Stimulated activated CD8-positive, alpha-beta memory T cell treated with anti-CD3 and anti-CD28 coated beads, Interleukin-4, amount 100 ng/mL, for 1 hour (primary cell): ENCODE measurements at places on chromosomes 7 and 10.

DNA sequence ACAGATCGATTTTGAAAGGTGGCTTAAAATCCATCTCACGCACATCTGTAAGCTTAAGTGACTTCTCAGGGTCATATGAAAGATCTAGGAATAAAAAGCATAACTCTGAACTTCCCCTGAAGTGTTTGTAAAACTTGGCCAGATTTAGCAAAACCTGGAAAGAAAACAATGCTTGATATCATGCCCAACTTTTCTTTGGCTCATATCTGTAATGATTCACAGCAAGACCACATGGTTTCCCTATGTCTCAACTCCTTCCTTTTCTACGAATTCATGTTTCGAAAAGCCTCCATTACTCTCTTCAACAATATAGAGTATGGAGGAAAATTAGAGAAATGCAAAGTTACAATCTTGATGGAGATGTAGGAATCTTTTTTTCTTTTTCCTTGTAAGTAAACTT is 20.1 kb upstream of the CABCOCO1 start:
- DNase-seq = no peak

DNA sequence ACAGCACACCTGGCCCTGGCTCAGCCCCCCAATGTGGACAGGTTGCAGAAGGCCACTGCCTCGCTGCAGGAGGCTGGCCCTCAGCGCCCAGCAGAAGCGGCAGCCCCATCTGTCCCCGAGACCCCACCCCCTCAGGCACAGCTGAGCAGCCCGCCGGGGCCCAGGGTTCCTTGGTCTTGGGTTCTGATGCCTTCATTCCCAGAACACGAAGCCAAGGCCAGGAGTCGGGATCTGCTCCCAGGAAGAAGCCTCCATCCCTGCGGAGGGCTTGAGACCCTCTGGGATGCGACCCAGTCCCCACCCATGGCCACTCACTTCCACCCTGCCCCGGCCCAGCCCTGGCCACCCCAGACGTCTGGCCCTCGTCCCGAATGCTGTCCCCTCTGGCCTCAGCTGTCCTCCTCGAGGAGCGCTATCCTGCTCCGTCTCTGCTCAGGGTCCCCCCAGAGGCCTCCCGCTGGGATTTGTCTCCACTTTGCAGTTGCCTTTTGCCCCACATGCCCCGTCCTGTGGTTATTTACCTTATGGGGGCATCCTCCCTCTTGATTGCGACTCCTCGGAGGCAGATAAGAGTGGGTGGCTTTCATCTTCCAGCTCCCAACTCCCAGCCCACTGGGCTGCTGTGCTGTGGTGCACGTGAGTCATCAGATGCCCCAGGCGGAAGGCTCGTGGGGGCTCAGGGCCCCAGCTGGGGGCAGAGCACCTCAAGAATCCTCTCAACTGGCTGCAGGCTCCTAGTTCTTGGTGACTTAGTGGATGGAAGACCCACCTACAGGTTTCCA is 97.5 kb downstream of the MKI67 start:
- no peak for DNase-seq

DNA sequence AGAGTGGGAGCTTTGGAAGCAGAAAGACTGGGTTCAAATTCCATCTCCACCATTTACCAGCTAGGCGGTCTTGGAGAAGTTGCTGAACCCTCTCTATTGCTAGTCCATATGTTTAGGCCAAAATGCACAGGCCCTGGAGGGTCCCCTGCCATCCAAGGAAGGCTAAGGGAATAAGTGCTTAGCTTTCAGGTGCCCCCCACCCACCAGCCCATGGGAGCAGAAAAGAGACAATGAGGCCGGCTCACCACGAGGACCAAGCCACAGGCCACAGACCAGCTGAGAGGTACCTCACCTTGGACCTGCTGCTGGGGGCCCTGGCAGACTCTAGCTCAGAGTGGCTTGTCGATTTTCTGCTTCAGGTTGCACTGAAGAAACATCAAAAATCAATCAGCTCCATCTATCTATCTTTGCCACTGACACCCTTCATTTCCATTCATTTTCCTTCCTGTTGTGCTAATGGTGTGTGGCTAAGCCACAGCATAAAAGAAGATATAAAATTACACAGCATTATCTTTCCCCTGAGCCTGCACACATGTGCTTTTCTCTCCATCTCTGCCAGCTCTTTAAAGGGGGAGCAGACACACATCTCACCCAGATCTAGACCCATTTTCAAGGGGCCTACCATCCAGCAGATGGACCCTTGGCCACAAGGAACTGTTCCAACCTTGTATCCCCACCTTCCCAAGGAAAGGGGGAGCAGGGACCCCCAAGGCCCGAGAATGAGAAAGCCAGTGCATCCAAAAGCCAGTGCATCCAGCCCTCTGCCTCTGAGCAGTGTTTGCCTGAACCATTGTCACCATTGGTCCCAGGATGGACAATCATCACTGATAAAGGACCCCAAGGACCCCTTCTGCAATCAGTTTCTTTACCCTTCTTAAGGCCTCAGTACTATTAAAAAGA is 65.4 kb downstream of the GRID1 start:
- no peak for DNase-seq

GRCh38 chr7:138926241-138926612 is 55.0 kb downstream of the KIAA1549 start:
- no peak for DNase-seq

DNA sequence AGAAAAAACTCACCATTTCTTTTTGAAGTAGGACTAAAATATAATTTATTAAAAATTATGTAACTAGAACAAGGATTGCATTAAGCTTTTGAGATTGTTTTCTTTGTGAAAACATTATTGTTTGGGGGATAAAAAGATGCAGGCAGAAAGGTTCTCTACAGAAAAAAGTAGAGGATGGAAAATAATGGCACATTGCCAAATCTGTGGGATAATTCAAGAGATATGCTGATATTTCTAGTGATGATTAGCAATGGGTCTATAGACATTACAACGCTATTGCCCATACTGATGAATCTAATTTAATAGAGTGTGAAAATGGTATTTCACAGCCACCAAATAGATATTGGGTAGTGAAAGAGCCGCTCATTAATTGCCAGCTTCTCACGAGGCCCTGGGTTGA is 204.3 kb downstream of the RAPGEF5 start:
- DNase-seq = no peak

- DNase-seq = no peak
Observed at GRCh38 chr10:51952056-51952455, 252.7 kb upstream of the CSTF2T start.

DNA sequence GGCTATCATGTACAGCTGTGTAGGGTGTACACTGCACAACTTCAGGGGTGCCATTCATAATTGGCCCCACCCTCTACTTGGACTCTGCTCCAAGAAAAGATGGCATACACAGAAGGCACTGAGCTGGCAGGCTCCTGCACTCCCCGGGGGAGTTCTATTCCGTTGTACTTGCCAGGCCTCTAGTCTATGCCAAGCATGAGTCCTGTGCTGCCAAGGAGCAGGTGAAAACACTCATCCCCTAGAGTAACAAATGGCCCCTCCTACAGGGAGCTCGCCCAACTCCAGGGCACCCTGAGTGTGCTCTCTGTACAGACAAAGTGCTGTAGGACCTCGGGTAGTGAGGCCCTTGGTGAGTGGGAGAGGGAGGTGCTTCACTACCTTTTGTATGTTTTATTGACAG is 127.2 kb downstream of the SLIT1 start:
- DNase-seq = no peak

DNA sequence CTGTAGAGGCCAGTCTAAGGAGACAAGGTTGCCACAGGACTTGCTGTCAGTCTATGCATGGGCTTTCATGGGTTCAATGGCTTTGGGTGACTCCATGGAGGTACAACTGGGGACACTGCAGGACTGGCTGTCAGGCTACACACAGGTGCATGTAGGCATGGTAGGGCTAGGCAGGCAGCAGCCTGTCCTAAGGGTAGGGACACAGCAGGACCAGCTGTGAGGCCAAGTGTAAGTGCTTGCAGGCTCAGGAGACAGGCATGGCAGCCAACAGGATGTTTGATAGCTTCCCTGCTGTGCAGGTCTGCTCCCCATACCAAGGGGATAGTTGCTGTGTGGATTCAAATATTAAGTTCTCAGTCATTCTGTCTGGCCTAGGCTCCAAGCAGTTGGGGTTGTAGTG is 181.0 kb upstream of the NPY start:
- no peak for DNase-seq

DNA sequence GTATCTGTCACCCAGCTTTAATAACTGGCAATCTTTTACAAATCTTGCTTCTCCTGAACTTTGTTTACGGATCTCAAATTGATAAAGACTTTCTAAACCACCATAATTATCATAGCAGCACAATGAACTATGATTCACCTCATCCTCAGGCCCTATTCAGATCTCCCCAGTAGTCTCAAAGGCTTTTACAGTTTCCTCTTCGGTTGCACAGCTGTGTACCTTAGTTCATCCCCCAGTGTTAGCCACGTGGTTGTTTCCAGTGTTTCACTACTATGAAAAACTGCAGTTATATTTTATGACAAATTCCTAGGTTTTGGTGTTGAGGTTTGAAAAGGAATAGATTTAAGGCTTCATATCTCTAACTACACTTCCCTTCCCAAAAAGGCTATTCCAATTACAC is 24.9 kb downstream of the PAXIP1 start:
- no peak for DNase-seq

GRCh38 chr10:112279433-112279832 is 3.8 kb upstream of the TECTB start:
- no peak for DNase-seq

DNA sequence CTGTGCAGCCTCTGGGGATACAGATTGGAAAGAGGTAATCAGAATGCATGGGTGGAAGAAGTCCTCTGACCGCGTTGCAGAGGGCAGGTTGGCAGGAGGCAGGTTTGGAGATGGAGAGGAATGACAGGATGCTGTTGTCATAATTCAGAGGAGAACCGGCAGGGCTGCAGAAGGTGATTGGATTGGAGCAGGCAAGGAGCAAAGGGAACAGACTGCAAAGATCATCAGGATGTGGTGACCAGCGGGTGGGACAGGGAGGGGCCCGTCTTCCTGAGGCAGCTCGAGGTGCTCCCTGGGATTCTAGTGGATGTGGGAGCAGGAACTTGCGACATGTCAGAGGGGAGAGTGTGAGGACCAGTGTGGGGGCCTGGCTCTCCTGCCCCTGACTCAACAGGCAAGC is 78.5 kb upstream of the PPIF start:
- DNase-seq = no peak

DNA sequence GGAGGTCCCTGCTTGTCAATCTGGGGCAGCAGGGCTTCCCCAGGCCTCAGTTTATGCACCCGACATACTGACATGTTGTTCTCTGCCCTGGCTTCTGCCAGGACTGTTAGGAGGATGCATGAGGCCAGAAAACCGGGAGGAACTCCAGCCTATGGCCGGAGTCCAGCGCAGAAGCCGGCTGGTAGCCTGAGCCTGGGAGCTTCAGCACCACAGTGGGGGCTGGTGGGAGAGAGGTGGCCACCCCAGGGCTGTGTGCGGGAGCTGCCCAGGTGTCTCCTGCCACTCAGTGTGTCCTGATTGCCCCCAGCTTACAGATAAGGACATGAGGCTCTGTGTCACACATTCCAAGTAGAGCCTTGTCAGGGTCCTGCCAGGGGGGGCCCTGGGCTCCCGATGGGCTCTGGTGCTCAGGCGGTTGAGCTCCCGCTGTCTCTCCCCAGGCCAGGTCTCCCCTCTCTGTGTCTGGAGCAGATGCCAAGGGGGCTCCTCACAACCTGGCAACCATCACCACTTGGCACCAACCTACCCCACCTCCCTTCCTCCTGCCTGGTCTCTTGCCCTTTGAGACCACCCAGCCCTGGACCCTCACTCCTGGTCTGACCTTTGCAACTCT is 32.3 kb downstream of the PPIF start:
- DNase-seq = no peak
